ENCODE measurements at places on chromosomes 7 and 10.

DNA sequence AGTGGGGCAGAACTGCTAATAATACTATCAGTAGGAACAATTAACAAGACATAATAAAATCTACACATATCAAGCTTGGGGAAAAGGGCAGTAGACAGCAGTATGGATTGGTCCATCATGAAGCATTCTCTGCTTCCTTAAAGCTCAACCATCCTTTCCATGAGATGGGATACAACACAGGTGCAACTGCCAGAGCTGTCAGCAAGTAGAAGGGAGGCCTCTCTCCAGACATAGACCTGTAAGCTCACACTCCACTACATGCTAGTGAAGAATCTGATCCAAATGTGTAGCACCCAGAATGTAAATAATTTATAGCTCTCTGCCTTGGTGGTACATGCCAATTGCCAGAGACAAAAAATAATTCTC, 41.5 kb upstream of the ANAPC16 start:
- no peak for DNase-seq

DNA sequence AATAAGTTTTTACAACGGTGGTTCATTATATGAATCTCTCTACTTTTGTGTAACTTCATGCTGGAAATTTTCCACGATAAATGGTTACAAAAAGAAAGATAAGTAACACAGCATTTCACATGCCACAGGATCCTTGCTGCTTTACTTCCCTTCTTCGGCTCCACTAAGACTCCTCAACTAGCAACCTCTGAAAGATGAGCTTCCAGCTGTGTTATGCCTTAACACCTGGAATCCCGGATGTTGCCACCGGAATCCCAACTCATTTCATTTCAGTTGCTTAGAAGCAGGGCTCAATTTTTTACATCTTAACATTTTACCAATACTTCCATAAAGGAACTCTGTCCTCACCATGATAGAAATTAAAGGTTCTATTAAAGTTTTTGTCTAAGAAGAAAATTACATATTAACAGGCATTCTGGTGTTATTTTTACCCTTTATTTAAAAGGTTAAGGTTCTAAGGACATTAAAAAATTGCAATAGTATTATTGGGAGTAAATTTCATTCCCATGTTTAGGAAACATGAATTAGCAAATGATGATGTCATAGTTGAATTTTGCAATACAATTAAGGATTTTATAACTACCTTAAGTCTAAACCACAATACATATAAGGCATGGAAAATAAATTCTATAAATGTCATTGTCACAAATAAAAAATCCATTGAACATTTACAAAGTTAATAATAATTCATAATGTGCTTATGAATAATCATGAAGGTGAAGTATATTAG, 57.1 kb upstream of the IL6 start:
- no peak for DNase-seq

- DNase-seq = no peak
Observed at GRCh38 chr10:93865794-93866425, 27.9 kb upstream of the SLC35G1 start.

DNA sequence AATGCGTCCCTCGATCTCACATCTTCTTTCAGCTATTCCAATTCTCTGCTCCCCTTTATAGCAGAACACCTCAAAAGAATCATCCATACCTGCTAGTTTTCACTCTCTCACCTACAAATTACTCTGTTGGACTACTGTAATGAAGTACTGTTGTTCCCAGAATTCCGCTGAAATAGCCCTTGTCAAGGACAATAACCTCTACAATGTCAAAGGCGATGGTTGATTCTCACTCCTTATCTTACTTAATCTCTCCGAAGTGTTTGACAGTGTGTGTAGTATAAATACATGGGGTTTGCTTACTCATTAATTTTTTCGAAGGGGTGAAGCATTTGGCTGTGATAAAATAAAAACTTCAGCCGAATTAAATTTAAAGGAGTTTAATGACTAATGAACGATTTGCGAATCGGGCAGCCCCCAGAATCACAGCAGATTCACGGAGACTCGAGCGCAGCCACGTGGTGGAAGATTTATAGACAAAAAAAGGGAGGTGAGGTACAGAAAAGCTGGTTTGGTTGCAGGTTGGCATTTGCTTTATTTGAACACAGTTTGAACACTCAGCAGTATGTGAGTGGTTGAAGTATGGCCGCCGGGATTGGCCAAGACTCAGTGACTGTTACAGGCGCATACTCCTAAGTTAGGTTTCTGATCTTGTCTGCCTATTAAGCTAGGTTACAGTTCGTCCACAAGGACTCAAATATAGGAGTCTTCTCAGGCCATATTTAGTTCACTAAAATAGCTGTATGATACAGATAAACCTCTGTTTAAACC, 29.8 kb downstream of the SYPL1 start:
- DNase-seq = no peak

DNA sequence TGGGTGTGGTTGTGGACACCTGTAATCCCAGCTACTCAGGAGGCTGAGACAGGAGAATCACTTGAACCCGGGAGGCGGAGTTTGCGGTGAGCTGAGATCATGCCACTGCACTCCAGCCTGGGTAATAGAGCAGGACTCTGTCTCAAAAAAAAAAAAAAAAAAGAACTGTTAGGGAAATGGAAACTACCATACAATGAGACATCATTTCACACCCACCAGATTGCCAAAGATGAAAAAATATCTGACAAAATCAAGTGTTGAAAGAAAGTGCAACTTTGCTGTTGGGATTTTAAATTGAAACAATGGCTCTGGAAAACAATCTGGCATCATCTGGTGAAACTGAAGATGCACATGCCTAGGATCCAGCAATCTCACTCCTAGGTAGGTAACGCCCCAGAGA, 16.1 kb upstream of the MALSU1 start:
- DNase-seq = no peak

GRCh38 chr7:144786522-144786921, 49.3 kb downstream of the TPK1 start:
- no peak for DNase-seq

- no peak for DNase-seq
Observed at GRCh38 chr10:131897297-131897899, 3.4 kb upstream of the PPP2R2D start.

DNA sequence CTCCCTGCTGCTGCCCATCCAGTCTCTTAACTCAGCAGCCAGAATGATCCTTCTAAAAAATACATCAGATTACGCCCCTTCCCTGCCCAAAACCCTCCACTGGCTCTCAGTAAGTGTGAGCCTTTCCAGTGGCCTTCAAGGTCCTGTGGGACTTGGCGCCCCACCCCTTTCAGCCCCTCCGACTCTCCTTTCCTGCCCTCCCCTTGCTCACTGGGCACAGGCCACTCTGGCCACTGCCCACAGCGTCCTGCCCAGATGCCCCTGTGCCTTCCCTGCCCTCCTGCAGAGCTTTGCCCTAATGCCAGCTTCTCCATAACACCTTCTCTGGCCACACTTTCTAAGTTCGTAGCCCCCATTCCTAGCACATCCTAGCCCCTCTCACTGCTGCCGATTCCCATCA, 13.8 kb downstream of the GSDME start:
- DNase-seq = no peak

DNA sequence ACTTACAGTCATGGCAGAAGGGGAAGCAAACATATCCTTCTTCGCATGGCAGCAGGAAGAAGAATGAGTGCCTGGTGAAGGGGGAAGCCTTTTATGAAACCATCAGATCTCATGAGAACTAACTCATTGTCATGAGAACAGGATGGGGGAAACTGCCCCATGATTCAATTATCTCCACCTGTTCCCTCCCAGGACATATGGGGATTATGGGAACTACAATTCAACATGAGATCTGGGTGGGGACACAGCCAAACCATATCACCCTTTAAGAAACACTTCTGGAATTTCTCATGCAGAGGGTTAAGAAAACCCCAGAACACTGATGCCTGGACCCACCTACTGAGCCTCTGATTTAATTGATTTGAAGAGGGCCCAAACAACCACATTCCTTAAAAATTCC, 63.3 kb upstream of the DNAJB12 start:
- DNase-seq = no peak

DNA sequence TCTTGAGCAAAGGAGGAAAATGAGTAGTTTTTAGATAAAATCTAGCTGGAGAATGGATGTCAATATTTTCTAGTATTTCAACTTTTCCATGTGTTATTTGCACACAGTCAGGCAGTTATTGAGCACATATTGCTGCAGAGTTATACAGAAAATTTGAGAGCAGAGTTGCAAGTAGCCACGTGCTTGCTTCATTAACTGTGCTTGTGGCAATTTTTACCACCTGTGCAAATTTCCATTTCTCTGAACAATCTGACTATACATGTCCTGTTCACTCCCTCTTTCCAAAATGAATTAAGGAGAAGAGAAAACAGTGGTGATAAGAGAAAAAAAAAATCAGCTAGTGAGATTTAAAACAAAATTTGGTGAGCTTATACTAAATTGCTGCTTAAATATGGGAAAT, 178.5 kb downstream of the TAX1BP1 start:
- DNase-seq = no peak

DNA sequence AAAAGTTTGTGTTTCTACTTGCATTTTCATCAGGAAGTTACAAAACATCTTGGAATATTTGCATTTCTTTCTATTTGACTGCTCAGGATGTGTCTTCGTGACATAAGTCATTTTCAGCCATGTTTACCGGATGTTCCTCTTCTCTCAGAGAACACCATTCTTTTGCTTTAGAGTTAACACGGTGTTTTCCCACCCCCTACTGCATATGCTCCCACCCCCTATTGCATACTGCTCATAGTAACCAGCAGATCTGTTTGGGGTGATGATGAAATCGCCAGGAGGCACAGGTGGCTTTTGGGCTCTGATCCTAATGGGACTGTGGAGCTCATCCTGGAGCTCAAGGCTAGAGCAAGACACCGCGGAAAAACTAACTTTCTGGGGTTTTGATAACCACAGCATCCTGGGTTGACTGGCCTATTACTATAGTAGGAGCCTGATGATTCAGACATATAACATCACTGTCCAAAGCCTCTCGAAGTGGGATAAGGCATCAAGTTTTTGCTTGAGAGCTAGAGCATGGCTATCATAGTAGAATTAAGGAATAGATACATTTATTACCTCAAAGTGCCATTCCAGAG, 65.1 kb upstream of the BET1 start:
- no peak for DNase-seq

DNA sequence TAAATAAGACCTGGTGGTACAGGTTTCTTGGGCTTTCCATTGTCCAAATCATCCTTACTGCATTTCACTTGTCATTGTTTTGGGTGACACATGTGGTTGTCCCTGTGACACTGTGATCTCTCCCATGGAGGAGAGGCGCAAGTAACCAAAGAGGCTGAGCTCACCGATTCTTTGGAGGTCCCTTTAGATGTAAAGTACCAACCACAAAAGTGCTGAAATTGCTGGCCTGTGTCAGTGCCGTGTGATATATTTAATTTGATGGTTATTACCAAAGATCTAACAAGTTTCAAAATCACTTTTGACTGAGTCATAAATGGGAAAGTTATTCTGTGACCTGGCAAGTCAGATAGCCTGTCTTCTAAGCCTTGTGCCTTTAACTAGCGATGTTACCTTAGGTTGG, 19.4 kb downstream of the MCM10 start:
- DNase-seq = no peak

DNA sequence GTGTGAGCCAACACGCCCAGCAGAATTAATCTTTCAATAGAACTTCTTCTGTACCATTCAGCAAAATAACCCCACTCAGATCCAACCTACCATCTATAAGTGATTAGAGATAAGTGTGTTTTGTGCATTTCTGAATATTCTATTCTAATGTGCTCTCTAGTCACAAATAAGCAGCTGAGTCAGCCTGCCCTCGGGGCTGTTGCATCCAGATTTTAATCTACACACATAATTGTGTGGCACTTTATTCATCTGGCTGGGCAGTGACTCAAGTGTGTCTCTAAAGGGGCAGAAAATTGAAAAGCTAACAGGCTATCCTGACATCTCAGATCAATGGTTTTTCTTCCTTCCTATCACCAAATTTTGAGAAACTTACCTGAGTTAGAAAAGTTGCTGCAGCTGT, 60.3 kb downstream of the PRR15 start:
- no peak for DNase-seq

GRCh38 chr10:22110761-22111160, 107.1 kb downstream of the EBLN1 start:
- DNase-seq = no peak

DNA sequence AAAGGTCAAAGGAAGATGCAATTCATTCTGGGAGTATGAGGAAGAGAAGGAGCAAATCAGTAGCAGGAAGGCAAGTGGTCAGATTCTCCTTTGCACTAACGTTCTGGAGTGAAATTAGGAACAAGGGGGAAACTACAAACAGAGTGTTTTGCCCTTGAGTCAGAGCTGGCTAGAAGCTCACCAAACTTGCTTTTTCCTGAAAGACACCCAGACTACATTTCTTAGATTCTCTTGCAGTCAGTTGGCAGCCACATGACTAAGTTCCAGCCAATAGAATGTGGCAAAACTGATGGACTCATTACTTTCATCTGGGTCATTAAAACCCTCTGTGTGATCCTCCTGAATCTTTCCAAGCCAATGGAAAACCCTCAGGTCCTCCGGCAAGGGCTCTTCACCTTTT, 18.6 kb upstream of the DLX5 start:
- no peak for DNase-seq

DNA sequence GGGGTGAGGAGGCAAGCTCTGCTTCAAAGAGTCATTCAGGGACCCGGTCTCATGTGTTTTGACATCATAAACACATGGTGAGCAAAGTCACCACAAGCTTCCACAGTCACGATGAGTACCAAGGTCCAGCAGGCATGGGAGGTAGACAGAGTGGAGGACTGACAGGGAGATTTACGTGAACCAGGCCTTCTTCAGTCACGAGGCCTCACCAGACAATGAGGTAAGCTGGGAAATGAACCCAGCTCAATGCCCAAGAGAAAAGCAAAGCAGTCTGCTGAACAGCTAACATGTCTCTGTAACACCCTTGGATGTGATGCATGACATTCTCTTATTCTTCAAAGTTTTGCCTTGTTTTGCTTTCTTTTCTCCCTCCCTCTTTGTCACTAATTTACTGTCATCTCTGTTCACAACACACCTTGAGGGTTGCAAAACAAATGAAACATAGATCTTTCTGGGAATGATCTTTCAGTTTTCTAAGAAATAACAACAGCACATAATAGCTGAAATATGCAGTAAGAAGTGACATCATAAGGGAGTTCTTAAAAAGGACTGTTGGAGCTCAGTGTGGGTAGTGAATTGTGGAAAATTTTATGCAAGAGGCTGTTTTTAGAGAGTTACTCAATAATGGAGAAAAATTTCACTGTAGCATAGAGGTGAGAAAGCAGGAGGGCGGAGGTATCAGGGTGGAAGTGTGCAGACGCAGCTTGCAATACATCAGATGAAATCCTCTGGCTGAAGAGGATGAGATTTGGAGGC, 9.0 kb downstream of the PPP1R17 start:
- DNase-seq = no peak
